Activated T-helper 1 cell treated with anti-CD3 and anti-CD28 coated beads, Interleukin-12 subunit alpha, Interleukin-12 subunit beta, Interleukin-2, Interleukin-4 antibody, amounts not matched to agents 30 ng/mL and 10 ng/mL and 1 ng/mL, durations not matched to agents 14 hours and 24 hours and 36 hours (primary cell): ENCODE measurements at places on chromosomes 6 and 20. TPM values are rescaled to one million over a fixed set of nuclear protein-coding genes. Genes with fewer than 3 reads are reported as not detected.
A peak's percentile ranks its signal among the peaks of the same experiment; 100 is the strongest.

DNA sequence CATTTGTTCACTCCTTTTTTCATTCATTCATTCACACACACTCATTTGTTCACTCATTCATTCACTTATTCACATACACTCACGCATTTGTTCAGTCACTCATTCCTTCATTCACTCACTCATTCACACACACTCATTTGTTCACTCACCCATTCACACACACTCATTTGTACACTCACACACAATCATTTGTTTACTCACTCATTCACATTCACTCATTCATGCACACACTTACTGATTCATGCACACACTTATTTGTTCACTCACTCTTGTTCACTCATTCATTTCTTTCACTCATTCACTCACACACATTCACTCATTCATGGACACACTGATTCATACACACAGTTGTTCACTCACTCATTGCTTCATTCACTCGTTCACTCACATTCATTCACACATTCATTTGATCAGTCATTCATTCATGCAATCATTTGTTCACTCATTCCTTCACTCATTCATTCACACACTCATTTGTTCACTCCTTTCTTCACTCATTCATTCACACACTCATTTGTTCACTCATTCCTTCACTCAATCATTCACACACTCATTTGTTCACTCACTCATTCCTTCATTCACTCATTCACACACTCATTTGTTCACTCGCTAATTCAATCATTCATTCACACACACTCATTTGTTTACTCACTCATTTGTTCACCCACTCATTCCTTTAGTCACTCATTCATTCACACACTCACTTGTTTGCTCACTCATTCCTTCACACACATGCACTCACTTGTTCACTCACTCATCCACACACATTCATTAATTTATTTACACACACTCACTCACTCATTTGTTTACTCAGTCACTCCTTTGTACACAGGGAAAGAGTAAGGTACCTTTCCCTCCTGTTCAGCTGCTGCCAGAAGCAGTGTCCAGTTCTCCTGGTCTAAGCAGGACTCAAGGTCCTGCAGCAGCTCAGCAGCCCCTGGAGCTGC, 50.7 kb upstream of the BHLHE23 start:
- H3K4me1 ChIP-seq = no peaks in the 10 kb centered on the region
- no peaks in the 10 kb centered on the region for H3K27me3 ChIP-seq
- H3K27ac ChIP-seq = no peak overlapping the region
- no peaks in the 10 kb centered on the region for H3K36me3 ChIP-seq

- no peak overlapping the region for H3K27ac ChIP-seq
- no peak overlapping the region for H3K4me3 ChIP-seq
- no peak for DNase-seq
- no peaks in the 10 kb centered on the region for H3K27me3 ChIP-seq
- H3K4me1 ChIP-seq = no peaks in the 10 kb centered on the region
These were observed 27.5 kb upstream of the SNRPC start for GRCh38 chr6:34729631-34730470.

DNA sequence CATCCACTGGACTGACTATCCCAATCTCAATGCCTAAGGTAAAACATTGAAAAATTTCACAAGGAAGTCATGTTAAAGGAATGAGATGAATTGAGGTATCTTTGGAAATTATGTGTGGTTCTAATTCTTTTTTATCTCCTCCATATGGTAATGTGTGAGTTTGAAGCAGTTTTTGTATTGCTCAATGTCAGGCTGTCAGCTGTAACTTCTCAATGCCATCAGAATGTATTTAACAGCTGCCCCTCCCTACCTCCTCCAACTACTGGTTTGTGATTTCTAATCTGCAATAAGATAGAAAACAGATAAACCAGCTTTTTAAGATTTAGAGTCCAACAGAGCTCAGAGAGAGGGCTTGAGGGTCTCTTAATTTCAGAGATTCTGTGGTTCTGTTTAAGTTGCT, 1005.8 kb upstream of the ADGRB3 start:
- H3K27me3 ChIP-seq = no peaks in the 10 kb centered on the region
- H3K36me3 ChIP-seq = no peaks in the 10 kb centered on the region
- no peaks in the 10 kb centered on the region for H3K4me1 ChIP-seq

- no peak for DNase-seq
- no peaks in the 10 kb centered on the region for H3K4me1 ChIP-seq
- no peaks in the 10 kb centered on the region for H3K36me3 ChIP-seq
These were observed 12.2 kb downstream of the HLA-DRB5 start for GRCh38 chr6:32517654-32518445.

GRCh38 chr20:19924255-19924654, 92.9 kb upstream of the NAA20 start:
- no peak for DNase-seq
- H3K4me3 ChIP-seq = no peak overlapping the region
- H3K4me1 ChIP-seq = no peaks in the 10 kb centered on the region
- H3K36me3 ChIP-seq = no peaks in the 10 kb centered on the region

DNA sequence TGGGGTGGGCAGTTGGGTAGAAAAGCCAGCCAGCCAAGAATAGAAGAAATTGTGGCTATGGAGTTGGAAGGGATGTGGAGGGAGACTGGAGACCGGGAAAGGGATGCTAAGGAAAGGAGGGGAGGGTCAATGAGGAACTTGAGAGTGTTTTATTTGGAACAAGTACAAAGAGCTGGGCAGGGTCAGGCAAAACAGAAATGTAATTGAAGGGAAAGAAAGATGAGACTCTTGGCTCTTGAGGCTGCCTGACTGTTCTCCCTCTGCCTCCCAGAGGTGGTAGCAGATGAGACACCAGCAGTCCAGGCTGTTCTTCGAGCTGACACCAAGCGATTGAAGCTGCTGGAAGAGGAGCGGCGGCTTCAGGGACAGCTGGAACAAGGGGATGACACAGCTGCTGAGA, 12.7 kb downstream of the ABCF1 start:
- no peak for DNase-seq
- H3K4me3 ChIP-seq = no peak overlapping the region
- peaks cover 62% of the 10 kb centered on the region for H3K36me3 ChIP-seq
- H3K4me1 ChIP-seq = no peaks in the 10 kb centered on the region
- H3K27me3 ChIP-seq = no peaks in the 10 kb centered on the region

DNA sequence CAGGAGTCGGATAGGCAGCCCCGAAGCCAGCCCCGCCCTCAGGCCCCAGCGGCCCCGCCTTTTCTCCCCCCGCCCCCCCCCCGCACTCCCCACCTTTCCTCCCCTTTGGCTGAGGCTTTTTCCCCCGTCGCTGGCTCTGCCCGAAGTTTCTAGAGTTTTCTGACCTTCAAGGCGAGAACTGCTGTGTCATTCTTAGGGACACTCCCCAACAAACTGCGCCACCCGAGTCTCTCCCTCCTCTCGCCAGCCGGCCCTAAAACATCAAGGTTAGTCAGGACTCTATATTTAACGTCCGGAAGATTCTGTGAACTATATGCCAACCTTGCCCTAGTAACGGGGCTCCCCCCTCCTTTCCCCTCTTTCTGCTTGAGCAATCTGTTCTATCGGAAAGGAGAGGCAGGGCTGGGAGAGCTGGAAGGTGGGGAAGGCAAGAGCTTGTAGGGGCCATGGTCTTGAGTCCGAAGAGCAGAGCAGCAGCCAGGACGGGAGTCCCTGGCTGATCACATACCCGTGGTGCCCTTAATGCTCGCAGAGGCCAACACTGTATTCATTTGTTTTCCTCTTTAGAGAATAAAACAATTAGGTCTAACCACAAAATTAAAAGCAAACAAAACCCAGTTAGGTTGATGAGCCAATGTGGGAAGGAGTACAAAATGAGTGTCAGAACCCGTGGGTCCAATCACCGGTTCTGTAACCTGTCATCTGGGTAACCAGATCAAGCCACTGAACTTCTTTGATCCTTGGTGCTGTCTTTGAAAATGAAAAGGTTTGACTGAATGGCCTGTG, 5.3 kb upstream of the HSPA1B start:
- peaks cover 10% of the 10 kb centered on the region for H3K36me3 ChIP-seq
- H3K4me1 ChIP-seq = peaks cover 73% of the 10 kb centered on the region
- peak overlapping the region; percentile 99 for H3K27ac ChIP-seq
- H3K27me3 ChIP-seq = no peaks in the 10 kb centered on the region

- H3K27me3 ChIP-seq = peaks cover 24% of the 10 kb centered on the region
- peaks cover 35% of the 10 kb centered on the region for H3K4me1 ChIP-seq
- no peak for DNase-seq
- peaks cover 4% of the 10 kb centered on the region for H3K36me3 ChIP-seq
These were observed 132.1 kb upstream of the ZNF184 start for GRCh38 chr6:27604986-27605385.

GRCh38 chr6:132390017-132390416, 11.3 kb downstream of the MOXD1 start:
- no peaks in the 10 kb centered on the region for H3K4me1 ChIP-seq
- H3K27me3 ChIP-seq = peaks cover 16% of the 10 kb centered on the region
- no peak for DNase-seq
- no peak overlapping the region for H3K27ac ChIP-seq
- H3K36me3 ChIP-seq = no peaks in the 10 kb centered on the region
- no peak overlapping the region for H3K4me3 ChIP-seq

DNA sequence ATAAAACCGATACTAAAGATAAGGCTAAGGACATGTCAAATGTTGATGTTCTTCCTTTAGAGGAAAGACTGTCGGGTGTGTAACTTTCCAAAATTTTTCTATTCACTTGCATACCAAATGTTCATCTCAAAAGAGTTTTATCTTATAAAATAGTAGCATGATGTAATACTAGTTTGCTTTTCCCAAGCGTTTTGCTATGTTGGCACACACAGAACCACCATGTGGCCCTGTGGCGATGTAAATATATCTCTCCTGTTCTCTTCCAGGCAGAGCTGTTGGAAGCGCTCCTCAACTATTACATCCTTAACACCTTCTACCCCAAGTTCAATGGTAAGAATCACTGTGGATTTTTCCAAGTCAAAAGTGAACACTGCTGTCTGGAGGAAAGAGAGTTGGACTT, 26.5 kb downstream of the LBP start:
- no peaks in the 10 kb centered on the region for H3K4me1 ChIP-seq
- H3K27me3 ChIP-seq = peaks cover 6% of the 10 kb centered on the region
- no peaks in the 10 kb centered on the region for H3K36me3 ChIP-seq

VSTM2L gene
- total RNA-seq = 0.29 TPM in 1 of 2 replicates, not detected in the other

GPX5 gene
- total RNA-seq = not detected in 2 replicates

RIPPLY2 gene
- not detected in 2 replicates for total RNA-seq

TRIM10 gene
- 0.05 and 0.08 TPM in 2 replicates for total RNA-seq

PTCRA gene
- total RNA-seq = not detected in 2 replicates

SNAP91 gene
- not detected in 2 replicates for total RNA-seq

TPD52L1 gene
- 0.29 TPM in 1 of 2 replicates, not detected in the other for total RNA-seq
